Stimulated activated CD8-positive, alpha-beta memory T cell treated with anti-CD3 and anti-CD28 coated beads, Interleukin-2, amount 100 ng/mL, for 1 hour (primary cell): ENCODE measurements at places on chromosomes 12 and 14.

DNA sequence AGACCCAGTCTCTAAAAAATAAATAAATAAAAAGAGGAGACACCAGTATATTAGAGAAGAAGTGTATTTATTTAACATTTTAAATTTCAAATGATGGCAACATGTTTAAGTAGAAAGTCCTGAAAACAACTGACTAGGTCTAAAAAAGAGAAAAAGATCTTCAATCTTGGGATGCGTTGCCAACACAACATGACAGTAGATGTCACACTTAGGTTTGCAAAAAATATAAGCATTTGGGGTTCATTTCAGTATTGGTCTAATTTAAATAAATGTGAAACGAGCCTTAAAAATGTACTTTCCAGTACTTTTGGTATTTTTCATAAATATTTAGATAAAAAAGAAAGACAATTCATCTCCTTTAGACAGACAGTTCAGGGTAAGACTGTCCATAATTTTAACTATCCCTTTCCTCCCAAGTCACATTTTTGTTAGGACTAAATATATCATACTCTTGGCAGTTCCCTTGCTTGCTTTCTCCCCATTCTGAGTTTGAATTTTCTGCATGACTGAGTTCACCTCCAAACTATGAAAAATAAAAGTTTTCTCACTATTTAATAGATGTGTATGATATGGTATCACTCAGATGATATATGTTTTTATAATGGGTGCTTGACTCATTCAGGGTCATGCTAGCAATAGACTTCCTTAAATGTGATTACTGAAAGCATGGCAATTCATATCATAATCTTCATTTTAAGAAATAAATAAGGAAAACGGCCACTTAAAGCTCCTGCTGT is 4.3 kb downstream of the C14orf93 start:
- DNase-seq = no peak

DNA sequence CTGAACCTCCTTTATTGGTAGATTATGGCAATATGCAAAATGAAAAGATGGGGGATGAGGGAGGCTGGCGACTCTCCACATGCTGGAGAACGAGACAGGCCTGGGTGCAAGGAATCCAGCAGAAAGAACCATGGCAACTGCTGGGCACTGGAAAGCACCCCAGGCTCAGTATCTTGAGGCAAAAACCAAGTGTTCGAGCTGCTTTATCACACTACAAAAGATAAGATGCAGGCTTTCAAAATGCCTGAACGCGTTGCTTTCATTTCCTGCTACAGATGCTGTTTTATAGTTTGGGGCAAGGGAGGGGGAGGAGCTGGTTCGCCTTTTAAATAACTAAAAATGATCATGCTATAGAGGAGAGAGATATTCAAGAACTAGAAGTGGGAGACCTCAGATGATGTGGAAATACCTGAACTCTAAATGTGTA is 38.9 kb downstream of the NIN start:
- DNase-seq = no peak

DNA sequence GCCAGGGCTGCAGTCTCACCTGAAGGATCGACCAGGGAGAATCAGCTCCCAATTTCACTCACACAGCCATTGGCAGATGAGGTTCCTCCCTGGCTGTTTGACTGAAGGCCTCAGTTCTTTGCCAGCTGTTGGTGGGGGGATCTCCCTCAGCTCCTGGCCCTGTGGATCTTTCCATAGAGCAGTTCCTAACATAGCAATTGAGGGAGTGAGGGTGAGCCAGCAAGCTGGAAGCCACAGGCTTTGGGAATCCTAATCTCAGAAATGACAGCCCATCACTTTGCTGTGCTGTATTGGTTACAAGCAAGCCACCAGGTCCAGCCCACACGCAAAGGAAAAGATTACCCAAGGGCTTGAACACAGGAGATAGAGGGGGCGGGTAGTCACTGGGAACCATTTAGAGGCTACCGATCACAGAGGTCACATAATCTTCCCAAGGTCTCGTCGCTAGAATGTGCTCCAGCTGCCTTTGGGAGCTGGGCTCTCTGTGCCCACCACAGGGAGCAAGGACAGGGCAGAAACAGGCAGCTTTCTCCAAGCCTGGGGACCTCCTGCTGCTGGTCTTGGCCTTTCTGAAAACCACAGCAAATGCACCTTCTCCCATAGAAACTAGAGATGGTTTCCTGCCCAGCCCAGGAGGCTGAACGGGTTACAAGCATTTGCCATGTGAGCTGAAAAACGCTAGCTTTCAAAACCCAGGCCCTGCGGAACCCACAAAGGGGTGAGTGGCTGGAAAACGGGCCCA is 4.6 kb upstream of the OTUB2 start:
- no peak for DNase-seq

GRCh38 chr12:62769076-62769619 is 165.8 kb downstream of the PPM1H start:
- no peak for DNase-seq

DNA sequence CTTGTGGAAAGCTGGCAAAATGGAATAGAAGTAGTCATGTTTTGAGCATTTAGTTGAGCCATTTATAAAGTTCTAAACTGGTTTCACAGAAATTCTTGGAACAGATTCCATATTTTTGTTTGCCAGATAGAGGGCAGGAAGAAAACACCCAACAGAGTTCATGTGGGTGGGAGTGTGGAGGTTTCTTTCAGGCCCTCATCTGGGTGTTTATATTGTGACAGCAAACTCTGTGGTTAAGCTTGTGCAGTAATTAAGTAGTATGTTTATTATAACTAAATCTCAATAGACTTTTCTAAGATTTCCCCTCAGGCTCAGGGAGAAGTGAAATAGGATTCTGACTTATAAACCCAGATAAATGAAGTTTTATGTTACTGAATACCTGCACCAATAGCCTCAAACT is 57.4 kb downstream of the SPPL3 start:
- no peak for DNase-seq

DNA sequence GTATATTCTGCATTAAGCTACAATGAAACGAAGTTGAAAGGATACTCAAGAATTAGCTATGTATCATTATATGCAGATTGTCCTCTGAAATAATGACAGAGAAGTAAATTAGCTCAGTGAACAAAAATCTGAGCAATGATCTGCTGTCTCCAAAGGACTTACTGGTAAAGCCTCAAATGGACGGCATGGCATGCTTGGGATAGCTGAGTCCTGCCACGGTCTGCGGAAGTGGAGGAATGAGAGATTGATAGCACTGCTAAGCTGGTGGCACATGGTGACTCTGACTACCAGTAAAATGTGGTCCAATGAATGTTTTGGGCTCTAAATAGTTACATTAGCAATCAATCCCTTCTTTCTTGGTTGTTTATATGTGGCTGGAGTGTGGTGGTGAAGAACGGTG is 3.7 kb upstream of the DENND5B start:
- no peak for DNase-seq

GRCh38 chr14:55192054-55192621 is 753 bp upstream of the DLGAP5 start:
- DNase-seq = no peak

DNA sequence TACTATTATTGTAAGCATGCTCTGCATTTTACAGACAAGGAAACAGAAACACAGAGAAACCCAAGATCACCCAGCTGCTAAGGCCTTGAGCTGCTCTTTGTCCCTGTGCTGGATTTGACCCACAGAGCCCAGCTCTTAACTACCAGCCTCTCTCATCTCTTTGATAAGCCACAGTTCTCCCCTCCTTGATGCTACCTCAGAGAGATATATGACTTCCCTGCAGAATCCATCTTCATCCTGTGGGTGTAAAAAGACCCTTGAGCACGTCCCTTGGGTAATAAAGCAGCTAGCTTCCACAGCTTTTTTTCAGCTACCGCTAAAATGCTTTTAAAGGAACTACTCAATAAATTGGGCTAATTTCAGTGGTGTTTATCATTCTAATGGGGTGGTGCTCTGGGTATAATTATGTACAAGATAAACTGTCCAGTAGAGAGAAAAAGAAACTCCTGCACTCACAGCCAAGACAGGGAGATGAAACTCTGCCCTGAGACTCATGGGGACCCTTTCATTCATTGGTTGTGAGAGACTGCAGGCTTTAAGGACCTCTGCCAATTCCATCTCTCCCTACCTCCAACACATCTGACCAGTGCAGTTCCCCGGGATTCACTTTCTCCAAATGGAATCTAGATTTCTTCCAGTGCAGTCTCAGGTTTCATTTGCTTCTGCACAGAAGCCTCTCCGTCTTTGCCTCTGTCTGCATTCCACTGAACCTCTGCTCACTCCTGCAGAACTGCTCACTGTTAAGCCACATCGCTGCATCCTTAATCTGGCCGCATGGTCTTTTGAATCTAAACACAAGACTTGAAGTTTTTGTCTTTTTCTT is 24.7 kb upstream of the NTF3 start:
- DNase-seq = no peak

DNA sequence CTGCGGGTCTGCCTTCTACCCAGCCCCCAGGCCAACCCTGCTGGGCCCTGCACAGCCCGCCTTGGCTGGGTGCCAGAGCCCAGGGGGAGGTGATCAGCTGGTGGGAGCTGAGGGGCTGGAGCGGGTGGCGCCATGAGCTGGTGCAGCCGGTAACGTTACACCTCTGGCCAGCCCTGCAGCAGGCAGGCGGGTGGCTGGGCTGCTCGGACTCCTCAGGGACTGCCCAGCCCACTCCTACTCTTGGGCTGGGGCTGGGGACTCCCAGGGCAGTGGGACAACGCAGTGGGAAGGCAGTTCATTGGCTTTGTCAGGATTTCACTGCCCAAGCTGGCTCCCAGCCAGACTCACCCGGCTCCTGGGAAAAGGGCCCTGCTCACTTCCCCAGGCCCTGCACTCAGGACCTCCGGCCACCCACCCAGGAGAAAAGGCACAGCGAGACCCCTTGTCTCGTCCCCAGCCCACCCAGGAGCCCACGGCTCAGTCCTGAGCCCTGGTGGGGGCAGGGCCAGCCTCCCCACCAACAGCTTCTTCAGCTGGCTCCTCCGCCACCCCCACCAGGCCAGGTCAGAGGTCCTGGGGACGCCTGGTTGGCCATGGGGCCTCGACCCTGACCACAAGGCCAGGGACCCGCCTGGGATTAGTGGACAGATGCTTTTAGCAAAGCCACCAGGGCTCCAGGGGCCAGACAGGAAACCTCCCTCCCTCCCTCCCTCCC is 1.0 kb downstream of the PGF start:
- no peak for DNase-seq

GRCh38 chr14:60064491-60065072 is 27.1 kb upstream of the PCNX4 start:
- no peak for DNase-seq

GRCh38 chr12:125720961-125721360 is 655.7 kb downstream of the AACS start:
- no peak for DNase-seq

- no peak for DNase-seq
Measured at GRCh38 chr12:85152311-85152729, 116.2 kb downstream of the LRRIQ1 start.

GRCh38 chr12:976644-977043 is 14.4 kb upstream of the ERC1 start:
- DNase-seq = no peak

- no peak for DNase-seq
Measured at GRCh38 chr14:99312106-99312505, 40.1 kb upstream of the BCL11B start.

DNA sequence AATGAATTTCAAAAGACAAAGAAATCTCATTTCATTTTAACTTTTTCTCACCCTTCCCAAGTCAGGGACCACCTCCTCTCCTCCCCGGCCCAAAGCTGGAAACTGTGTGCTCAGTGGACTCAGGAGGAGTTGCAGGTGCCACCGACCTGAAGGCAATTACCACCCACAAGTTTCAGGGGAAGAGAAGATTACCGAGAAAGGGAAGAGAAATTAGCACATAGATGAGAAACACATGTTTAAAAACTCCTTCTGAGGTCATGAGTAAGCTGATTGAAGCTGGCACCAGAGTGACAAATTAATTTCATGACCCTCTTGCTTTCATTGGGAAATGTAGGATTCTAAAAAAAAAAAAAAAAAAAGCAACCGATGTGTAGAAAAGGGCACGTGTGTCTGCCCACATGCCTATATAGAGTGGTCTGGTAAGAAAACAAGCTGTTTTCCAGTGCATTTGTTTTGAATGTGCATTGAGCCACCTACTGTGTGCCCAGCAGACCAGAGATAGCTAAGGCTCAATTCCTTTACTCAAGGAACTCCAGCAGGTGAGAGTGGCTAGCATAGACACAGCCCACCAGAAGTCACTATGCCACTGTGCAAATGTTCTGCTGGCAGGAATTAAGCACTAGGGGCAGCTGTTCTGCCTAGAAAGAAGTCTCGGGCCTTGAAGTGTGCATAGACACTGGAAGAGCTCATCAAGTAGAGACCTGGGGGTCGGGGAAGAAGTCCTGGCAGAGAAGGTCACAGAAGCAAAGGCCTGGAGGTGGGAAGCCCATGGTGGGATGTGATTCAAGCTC is 30.5 kb downstream of the DPF3 start:
- DNase-seq = no peak

- no peak for DNase-seq
Measured at GRCh38 chr12:111420494-111420893, 14.8 kb downstream of the SH2B3 start.

GRCh38 chr12:90428881-90429280 is 526.1 kb downstream of the CCER1 start:
- DNase-seq = no peak

DNA sequence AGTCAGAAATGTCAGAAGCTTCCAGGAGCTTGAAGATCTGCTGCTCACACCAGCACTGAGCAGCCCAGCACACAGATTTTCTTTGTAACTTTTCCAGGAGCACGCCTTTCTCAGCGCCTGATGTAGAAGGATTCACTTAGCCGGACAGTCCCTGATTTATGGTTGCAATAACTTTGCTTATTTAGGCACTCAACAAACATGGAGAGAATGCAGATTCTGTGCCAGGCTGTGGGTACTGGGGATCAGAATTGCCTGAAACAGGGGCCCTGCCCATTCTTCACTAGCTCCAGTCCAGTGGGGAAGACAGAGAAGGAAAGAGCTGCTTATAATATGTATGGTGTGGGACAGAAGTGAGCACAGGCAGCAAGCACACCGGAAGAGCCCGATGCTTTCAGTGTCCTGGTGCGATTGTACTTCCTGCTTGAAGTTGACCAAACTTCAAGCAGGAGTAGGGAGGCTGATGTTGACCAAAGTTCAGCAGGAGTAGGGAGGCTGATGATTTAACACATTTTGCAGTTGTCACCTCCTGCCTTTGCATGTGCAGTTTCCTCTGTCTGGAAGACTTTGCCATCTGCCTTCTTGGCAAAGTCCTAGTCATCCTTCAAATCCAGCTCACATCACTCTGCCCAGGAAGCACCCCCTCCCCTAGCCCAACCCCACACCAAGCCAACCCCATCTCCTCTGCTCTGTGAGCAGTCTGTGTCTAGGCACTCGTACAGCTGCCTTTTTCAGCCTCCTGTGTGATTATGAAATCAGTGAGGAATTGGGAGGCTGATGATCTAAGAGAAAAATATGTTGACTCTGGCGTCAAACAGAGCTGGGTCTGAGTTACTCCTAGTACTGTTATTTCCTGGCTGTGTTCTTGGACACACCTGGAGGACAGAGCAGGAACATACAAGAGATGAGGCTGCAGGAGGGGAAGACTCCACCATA is 12.0 kb upstream of the PRIMA1 start:
- DNase-seq = no peak

GRCh38 chr14:103103461-103104388 is 9.2 kb downstream of the EXOC3L4 start:
- DNase-seq = no peak
